ENCODE measurements at places on chromosomes 2 and 18.
A peak's percentile ranks its signal among the peaks of the same experiment; 100 is the strongest.

DNA sequence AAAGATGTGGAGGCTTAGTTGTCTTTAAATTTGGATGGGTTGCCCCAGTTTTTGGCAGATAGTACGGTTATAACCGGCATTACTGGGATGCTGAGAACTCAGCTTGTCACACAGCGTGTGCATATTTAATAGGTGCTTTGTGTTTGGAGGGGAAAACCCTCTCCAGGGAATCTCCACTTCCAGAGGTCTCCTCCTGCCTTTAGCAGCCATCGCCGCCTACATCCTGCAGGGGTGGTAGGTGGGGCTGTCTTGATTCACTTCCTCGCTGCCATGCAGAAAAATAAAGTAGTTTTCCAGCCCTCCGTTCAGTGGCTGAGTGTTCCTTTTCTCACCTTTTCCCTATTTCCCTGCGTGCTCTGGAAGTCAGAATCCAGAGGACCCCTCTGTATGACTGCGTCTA, 76.4 kb downstream of the ITGB1BP1 start:
- no peak for DNase-seq

GRCh38 chr18:579238-579637, 942 bp upstream of the CETN1 start:
- DNase-seq, result no peak

- DNase-seq, result peak; percentile 88
Observed at GRCh38 chr2:234496835-234497593, at the start of gene ARL4C. Gene ARL4C (minus strand): TSS chr2:234497081. CDS start chr2:234496586, 495 bp downstream.

- DNase-seq, result no peak
Observed at GRCh38 chr2:18357537-18357936, 202.9 kb downstream of the RDH14 start.

DNA sequence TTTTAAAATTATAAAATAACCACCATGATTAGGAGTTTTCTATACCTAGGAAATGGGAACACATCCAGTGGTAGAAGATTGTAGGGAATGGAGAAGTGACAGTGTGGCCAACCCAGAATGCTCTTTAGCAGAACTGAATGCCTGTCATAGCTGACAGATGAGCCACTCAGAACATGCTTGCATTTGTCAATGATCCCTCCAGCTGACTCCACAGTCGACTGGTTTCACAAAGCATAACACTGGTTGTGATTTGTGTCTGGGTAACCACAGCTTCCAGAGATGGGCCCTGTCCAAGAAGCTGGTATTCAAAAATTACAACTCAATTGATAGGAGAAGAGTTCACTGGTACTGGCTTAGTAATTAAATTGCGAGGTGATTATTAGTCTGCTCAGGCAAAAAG, 9.0 kb upstream of the CTIF start:
- DNase-seq, result peak; percentile 40

DNA sequence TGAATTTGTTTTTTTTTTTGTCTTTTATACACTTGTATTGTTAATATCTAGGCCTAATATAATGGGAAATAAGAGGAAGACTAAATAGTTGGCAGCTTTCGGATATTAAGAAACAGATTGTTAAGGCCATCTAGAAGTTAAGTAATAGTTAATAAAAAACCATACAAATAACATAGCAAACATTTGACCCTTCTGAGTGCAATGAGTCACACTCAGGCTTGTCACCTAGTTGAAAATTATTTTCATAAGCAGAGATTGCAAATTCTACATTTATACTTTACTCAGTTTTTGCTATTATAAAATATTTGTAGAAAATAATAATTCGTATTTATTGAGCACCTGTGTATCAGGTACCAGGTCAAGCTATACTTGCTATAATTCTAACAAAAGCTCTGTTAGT, 2.4 kb downstream of the NUP35 start:
- no peak for DNase-seq

DNA sequence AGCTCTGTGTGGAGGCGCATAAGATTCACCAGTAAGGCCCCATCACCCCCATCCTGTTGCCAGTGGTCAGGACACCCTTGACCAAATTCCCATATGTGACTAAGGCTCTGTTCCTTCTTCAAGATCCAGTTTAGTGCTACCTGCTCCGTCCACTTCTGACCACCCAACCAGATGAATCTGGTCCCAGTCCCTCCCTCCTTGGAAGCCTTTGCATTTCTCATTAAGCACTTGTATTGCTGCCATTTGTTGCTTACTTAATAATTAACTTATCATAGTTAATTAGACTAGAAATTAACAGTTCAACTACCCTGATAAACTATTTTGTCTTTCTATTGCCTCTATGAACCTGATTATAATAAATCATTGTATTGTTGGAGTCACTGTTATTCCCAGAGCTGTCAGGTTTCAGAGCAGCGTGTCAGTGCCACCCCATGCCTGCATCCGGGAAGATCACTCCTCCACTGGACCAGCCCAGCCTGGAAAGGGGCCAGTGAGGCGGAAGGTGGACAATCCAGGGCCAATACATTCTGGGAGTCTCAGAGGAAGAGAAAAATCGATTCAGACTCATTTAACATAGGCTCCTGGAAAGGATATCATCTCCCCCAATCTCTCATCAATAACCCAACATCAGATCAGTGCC, 9.5 kb upstream of the NAT8 start:
- no peak for DNase-seq

GRCh38 chr18:67589325-67589724, 72.8 kb upstream of the DSEL start:
- no peak for DNase-seq

- DNase-seq, result no peak
Observed at GRCh38 chr2:191115804-191116203, 35.0 kb downstream of the STAT4 start.

DNA sequence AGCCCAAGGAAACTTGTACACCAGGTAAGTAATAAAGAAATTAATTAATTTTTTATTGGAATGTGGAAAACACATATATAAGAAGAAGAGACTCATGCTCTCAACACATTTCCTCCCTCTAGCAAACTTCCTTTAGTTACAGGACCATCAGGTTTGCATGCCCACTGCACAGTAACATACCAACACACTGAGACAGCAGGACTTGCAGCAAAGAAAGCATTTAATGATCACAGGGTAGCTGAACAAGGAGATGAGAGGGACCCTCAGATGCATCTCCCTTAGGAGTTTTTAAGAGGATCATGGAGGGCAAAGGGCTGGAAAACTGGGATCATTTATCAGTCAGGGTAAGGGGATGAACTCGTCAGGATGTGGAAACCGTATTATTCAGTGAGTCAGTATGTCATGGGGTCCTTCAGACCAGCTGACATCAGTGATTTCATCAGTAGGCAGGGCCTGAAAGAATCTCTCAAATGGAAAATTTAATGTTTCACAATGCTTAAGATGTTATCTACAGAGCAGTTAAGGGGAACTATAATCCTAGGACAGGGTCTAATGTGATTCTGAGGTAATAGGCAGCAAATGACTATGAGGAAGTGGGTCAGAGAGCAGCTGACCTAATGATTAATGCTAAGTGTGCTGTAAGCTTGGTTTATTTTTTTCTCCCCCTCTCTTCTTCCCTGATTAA, 193.8 kb upstream of the RND3 start:
- no peak for DNase-seq
